ENCODE measurements at places on chromosomes 2 and 18.

DNA sequence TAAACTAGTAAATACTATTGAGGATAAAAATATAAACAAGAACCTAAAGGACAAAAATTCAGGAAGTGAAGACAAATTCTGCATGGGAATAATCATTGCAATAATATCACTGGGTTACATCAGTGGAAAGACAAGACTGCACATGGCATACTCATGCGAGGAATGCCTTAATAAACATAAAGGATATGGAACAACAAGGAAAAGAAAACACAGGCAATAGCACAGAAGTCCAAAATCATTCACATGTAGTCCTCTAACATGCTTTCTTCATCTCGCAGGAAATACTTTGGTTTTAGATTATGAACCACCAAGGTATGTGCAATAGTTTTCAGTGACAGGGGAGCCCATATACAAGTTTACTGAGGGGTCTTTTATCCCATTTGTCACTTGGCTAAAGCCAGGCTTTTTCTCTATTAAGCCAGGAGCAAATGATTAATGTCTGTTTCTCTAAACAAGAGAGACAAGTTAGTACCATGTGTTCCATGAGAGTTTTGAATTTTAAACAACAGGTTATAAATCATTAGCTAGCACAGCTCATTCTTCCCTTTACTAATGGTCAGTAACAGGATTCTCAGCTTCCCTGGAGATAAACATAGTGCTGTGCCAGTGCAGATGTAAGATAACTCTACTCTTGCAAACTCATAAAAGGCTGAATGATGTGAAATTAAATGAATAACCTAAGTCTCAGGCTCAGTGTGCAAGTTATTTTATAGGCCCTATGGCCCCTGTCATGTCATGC lies 353.6 kb upstream of the FSIP2 start:
- DNase-seq = no peak

- DNase-seq = no peak
Measured at GRCh38 chr2:84194949-84195644, 264.0 kb downstream of the SUCLG1 start.

GRCh38 chr2:204539019-204539385 lies 6.3 kb upstream of the PARD3B start:
- no peak for DNase-seq

DNA sequence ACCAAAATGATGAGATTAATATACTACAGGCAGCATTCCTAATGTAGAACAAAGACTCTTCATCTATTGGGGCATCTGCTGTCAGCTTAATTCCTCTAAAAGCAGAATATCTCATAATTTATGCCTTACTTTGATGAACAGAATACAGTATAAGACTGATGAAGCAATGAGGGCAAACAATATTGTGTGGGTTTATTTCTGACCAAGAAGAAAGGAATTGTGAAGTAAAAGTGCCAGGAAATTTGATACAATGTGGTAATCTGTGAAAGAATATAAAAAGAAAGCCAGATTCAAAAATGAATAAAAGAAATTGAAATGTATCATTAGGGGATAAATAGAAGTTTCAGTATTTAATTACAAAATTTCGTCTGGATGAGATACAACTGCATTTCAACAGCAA lies 78.8 kb upstream of the TTC21B start:
- no peak for DNase-seq

- DNase-seq = no peak
Measured at GRCh38 chr2:96874198-96874831, 4.4 kb upstream of the SEMA4C start.

- no peak for DNase-seq
Measured at GRCh38 chr2:230657906-230658305, 54.7 kb upstream of the CAB39 start.

GRCh38 chr2:20456116-20456571 lies 9.3 kb downstream of the RHOB start:
- no peak for DNase-seq

DNA sequence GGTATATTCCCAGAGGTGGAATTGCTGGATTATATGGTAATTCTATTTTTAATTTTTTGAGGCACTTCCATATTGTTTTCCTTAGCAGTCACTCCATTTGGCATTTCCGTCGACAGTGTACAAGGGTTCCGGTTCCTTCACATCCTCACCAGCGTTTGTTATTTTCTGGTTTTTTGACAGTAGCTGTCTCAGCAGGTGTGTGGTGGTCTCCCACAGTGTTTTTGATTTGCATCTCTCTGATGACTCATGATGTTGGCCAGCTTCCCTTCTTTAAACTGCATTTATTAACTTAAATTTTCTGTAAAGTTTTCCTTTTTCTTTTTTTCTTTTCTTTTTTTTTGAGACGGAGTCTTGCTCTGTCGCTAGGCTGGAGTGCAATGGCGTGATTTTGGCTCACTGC lies 19.7 kb downstream of the SH3BP4 start:
- no peak for DNase-seq

- no peak for DNase-seq
Measured at GRCh38 chr18:8957731-8958130, 144.8 kb upstream of the NDUFV2 start.

- DNase-seq = no peak
Measured at GRCh38 chr2:210997373-210997772, 441.0 kb downstream of the CPS1 start.

DNA sequence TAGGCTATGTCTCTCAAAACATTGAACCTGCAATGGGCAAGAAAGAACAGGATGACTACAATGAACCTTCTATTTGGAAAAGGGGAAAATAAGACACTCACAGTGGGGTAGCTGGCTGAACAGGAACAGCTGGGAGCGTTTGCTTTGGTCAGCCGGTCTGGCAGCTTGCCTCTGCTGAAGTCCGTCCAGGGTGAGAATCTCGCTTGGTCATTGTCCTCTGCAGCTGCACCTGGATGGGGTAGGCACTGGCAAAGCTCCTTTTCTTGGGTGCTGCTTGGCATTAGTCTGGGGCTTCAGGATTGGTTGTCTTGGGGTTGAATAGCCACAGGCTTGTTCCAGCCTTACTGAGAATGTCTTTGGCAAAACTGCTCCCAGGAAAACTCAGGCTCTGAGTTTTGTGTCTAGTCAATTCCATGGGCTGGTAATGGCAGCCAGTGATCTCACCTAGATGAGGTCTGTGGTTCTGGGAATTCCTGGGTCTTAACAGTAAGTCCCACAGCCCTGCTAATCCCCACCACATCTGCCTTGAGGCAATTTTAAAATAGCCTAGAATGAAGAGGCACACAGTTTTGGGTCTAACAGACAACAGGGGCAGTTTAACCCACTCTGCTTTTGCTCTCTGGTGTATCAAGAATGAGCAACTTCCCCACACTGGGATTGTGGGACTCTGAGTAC lies 13.4 kb downstream of the NEDD4L start:
- no peak for DNase-seq

GRCh38 chr2:46062637-46063412 lies 234.4 kb upstream of the EPAS1 start:
- peak; percentile 71 for DNase-seq

DNA sequence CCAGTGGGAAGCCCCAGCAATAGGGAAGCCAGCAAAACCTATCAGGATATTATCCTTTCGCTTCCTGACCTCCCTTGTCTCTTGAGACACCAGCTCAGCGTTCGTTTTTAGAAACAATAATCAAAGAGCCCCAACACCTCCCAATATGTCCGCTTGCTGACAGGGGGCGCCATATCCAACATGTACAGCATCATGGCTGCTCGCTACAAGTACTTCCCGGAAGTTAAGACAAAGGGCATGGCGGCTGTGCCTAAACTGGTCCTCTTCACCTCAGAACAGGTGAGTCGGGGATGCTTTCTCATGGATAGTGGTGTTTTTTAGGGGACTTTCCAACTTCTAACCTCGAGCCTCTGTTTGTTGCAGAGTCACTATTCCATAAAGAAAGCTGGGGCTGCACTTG lies 28.7 kb downstream of the GAD1 start:
- no peak for DNase-seq

DNA sequence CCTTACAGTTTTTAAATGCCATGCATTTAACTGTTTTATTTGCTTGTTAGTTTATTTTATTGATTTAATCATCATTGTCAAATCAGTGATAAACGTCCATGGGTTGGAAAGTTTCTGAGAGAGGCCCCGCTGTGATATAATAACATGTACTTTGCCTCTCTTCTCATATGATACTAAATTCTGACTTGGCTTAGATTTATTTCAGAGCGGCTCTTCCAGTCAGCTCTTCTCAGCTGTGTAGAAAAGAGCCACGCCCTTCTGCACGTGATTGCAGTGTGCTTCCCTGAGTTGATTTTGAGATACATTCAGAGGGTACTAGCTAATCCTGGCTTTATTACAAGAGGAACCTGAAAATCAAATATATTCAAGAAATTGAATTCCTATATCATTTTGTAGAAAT lies 218.6 kb downstream of the KCNE4 start:
- no peak for DNase-seq

DNA sequence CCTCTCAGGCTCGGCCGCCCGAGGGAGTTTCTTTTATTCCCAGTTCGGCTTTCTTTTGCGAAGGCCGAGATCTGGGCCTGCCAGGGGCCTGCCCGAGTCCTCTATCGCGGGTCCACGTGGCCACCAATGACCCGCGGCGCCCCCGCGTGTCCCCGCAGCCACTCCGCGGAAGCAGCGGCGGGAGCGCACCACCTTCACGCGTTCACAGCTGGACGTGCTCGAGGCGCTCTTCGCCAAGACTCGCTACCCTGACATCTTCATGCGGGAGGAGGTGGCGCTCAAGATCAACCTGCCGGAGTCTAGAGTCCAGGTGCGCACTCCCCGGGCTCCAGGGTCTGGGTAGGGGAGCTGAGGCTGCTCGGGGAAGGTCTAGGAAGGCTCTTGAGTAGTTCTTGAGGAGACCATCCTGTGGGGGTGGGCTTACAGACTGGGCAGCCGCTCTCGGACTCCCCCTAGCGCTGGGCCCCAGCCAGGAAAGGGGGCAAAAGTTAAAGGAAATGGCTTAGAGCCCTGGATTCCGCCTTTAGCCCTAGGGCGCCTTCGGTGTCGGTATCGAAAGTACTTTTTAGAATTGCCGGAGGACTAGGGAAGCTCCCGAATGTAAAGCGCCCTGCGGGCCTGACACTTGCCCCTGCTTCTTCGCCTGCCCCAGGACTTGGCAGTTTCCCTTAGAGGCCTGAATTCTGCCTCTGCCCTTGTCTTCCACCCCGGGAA lies 3.4 kb downstream of the OTX1 start:
- DNase-seq = peak; percentile 71

GRCh38 chr2:45128580-45128997 lies 119.3 kb upstream of the SIX2 start:
- DNase-seq = no peak

GRCh38 chr2:187358531-187358930 lies 89.5 kb downstream of the CALCRL start:
- no peak for DNase-seq

- no peak for DNase-seq
Measured at GRCh38 chr2:221347471-221347870, 224.6 kb downstream of the EPHA4 start.

- DNase-seq = no peak
Measured at GRCh38 chr2:88668862-88669261, 22.6 kb upstream of the RPIA start.

GRCh38 chr18:77078690-77079070 lies 53.9 kb downstream of the MBP start:
- peak; percentile 18 for DNase-seq

DNA sequence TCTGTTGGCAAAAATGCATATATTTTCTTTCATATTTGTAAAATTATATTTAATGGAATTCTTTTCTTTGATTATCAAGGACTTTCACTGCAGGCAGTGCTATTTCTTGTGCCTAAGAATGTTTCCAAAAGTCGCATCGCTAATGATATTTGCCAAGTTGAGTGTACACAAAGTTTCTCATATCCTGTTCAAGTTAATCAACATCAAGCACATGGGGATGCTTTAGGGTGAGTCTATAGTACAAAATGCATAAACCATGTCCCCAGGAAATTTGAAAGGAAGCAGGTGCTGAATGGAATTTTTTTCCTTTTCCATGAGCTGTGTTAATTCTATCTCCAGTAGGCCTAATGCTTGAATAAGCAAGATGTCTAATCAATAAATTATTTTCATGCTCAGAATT lies 129.7 kb downstream of the GALNT1 start:
- DNase-seq = no peak

DNA sequence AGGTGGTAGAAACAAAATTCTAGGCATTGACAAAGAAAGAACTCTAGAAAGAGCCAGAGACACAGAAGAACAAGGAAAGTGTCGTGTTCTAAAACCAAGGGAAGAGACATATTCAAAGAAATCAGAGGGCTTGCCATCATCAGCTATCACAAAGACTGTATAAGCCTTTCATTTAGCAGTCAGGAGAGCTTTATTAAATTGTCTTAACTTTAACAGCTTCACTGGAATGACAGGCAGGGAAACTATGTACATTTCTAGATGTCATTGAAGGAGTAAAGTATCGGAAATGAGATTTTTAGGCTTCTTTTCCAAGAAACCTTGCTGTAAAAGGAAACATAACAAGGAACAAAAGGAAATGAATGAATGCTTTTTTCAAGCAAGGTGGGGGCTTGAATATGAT lies 15.8 kb downstream of the KYNU start:
- no peak for DNase-seq

DNA sequence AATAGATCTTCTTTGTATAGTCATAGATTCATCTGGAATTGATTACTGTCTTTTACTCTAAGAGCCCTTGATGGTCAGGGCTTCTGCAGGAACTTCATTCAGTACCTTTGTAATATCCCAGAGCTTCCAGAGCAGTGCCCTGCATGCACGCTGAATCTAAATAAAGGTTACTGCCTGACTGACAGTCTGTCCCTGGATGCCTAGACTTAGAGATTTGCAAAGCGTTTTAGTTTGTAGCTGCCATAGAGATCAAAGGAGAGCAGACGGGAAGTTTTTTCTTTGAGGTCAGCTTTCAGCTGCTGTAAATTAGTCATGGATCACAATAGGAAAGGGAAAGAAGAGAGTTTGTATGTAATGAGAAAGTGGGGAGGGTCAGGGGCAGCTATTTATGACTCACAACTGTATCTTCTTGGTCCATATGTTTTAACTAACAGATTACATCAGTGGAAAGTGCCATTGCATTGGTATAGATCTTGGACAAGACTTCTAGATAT lies 45.2 kb upstream of the NYAP2 start:
- no peak for DNase-seq

DNA sequence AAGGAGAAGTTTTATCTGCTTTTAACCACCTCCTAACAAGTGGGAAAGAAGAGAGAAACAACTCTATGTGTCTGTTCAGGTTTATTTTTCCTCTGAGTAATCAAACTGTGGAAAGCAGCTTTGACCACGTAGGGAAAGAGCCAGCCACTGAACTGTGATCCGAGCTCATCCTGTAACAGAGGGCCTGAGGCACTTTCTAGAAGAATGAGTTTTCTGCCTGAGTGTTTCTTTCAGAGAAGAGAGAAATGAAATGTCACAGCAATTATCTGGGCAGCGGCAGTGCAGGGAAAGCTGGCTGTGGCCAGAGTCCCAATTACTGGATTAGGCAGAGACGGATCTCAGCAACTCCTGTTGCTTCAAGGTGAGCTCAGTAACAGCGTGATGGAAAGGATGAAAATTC lies 151.9 kb downstream of the CD226 start:
- no peak for DNase-seq

DNA sequence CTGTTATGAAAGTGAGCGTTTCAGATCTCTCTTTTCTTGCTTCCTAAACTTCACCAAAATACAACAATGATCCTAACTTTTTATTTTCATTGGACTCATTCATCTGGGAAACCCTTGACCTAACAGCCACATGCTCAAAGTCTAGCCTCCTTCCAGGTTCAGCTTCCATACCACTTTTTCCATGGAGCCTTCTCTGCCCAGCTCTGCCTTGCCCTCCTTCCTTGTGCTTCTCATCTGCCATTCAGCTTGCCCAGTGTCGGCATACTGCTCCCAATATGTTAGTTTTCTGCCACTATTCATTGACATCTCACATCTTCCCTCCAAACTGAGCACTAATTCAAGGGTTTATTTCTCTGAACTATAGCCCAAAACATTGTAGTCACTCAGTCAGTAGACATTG lies 214.7 kb downstream of the RAD51AP2 start:
- no peak for DNase-seq
